ENCODE measurements at places on chromosomes 13 and 19.

GRCh38 chr19:46606019-46606418, 4.9 kb downstream of the CALM3 start:
- no peak for DNase-seq

GRCh38 chr19:38850976-38851621, 1.3 kb upstream of the HNRNPL start:
- peak; percentile 86 for DNase-seq

DNA sequence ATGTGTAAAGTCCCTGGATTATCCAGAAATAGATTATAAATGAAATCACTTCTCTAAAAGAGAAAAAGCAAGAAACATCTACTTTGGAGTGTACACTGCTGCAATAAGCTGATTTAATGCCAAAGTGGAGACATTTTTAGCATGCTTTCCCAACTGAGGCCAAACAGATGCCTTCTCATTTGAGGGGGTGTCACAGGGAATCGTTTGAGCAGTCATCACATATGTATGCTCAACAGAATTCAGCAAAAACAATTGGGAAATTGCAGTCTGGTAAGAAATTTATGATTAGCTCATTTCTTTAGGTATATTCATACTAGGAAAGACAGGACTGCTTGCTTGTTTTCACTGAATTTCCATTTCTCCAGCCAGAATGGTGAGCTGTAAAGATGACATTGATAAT, 27.3 kb upstream of the TPP2 start:
- no peak for DNase-seq

GRCh38 chr13:85590231-85590931, 208.8 kb downstream of the SLITRK6 start:
- no peak for DNase-seq

- DNase-seq, result no peak
These were observed 764 bp downstream of the ZNF626 start for GRCh38 chr19:20660473-20661140.

Data from NCI-H69 (cell line).